NCI-H526 treated with DMSO at 0.1 percent for 48 hours (cell line): ENCODE measurements at places on chromosomes 13 and 19.
A peak's percentile ranks its signal among the peaks of the same experiment; 100 is the strongest.

GRCh38 chr13:30974350-30974749 is 41.9 kb downstream of the TEX26 start:
- no peak for DNase-seq

- DNase-seq: no peak
Observed at GRCh38 chr13:90872491-90873025, 474.9 kb upstream of the MIR17HG start.

DNA sequence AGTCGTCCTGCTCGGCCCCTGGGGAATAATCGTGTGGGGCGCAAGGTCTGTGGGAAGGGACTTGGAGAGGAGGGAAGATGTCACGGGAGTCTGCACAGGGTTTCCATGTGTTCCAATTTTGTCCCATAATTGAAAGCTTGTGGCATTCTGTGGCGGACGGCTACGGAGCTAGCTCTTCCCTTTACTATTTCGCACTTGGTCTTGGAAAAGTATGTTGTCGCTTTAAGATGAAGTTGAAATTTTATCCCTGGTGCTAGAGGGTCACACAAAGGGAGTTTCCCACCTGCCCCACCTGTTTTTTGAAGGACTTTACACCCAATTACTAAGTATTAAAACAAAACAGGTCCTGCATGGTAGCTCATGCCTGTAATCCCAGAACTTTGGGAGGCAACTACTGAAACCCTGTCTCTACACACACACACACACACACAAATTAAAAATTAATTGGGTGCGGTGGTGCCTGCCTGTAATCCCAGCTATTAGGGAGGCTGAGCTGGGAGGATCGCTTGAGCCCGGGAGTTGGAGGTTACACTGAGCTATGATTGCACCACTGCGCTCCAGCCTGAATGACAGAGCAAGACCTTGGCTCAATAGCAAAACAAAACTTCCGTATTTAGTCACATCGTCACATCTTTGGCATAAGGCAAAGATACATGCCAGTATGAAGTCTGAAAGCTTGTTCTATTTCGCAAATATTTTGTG is 967 bp upstream of the TPT1 start:
- DNase-seq: no peak

DNA sequence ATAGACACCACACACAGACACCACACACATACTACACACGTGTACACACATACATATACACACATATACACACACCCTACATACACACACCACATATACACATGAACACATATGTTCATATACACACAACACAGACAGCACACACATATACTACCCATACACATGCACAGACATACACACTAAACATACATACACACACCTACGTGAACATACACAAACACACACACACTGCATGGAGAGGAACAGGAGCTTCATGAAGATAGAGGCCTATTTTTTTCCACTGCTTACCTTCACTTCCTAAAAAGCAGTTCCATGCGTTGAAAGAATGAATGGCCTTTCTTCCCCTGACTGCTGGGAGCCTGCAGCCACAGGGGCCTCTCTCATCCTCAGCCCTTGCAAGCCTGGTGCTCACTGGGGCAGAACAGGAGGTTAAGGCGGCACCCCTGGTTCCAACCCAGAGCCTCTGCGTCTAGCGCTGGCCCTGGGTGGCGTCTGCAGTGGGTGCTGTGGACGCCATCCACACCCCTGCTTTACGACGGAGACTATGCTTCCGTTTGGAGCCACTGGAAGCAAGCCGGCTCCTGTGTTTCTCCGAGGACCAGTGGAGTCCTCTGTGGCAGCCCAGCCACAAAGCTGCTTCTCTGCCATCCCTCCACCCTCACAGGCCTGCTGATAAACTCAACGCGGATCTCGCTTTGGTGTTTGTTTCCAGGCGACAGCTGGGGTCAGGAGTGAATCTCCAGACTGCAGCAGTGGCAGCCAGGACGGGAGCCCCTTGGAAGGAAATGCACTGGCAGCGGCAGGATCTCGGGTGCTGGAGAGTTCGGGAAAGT is 1.9 kb upstream of the RASA3 start:
- DNase-seq: no peak

GRCh38 chr19:13929340-13929739 is 8.9 kb downstream of the PODNL1 start:
- DNase-seq: no peak

- DNase-seq: no peak
Observed at GRCh38 chr13:71786875-71787274, 80.1 kb downstream of the DACH1 start.

GRCh38 chr19:46963093-46963734 is 56.4 kb upstream of the NPAS1 start:
- DNase-seq: no peak

DNA sequence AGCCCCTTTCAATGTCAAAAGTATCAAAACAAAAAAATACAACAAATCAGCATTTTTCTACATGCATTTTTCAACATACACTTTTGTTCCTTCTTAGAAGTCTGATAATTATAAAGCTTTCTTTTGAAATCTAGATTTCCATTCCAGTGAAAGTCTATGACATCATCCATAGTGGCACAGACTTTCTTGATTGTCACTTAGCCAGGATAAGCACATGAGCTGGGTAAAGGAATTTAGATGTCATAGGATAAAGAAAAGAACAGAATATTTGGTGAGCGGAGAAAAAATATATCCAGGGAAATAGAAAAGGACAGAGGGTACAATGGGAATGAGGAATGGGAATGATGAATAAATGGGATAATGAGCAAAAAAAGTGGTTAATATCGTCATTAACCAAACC is 15.1 kb upstream of the TRPC4 start:
- no peak for DNase-seq

GRCh38 chr13:25501231-25501630 is 129.5 kb downstream of the ATP8A2 start:
- no peak for DNase-seq

DNA sequence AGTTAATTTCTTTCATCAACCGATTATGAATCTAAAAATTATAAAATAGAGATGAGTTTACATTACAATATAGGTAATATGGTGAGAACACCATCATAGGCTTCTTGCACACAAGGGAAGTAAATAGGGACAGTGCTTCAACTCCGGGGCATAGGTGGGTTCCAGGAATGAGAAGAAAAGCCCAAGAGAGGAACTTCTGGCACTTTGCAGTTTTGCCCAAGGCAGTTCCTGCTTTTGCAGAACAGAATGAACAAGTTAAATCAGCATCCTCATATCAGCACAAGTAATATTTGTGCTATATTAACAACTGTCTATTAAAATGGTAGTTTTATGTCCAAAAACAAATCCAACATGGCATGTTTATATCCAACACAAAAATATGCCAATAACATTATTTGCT is 60.1 kb downstream of the DACH1 start:
- no peak for DNase-seq

GRCh38 chr19:38333245-38333644 is 2.4 kb upstream of the CATSPERG start:
- DNase-seq: no peak

DNA sequence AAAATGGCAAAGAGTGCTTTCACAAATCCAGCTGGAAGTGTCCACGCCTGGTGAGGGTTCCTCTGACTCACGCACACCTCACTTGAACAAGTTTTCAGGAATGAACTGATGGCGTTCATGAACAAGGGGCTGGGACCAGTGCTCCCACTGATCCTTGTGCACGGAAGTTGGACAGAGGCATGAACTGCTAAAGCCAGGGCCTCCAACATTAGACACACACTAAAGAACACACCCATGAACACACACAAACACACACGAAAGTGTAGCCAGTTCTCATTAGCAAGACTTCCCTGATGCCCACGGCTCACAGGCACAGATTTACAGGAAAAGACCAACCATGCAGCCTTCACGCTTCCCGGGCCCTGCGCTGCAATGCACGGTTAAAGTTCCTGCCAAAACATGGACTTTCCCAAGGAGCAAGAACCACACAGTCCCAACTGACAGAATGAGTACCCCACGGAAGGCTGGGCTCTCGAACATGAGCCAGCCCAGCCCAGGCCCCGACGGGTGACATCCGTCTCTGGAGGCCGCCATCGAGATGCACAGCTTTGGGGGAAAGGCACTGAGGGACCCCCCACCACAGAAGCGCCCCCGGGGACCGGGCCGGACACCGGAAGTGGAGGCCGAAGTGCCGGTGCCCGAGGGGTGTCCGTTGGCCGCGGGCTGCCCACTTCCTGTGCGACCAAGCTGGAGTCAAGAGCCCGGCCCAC is 808 bp downstream of the DNMT1 start:
- DNase-seq: no peak

GRCh38 chr19:19594381-19594780 is 24.1 kb downstream of the PBX4 start:
- DNase-seq: no peak

- no peak for DNase-seq
Observed at GRCh38 chr13:114198556-114198955, 19.5 kb downstream of the CFAP97D2 start.

DNA sequence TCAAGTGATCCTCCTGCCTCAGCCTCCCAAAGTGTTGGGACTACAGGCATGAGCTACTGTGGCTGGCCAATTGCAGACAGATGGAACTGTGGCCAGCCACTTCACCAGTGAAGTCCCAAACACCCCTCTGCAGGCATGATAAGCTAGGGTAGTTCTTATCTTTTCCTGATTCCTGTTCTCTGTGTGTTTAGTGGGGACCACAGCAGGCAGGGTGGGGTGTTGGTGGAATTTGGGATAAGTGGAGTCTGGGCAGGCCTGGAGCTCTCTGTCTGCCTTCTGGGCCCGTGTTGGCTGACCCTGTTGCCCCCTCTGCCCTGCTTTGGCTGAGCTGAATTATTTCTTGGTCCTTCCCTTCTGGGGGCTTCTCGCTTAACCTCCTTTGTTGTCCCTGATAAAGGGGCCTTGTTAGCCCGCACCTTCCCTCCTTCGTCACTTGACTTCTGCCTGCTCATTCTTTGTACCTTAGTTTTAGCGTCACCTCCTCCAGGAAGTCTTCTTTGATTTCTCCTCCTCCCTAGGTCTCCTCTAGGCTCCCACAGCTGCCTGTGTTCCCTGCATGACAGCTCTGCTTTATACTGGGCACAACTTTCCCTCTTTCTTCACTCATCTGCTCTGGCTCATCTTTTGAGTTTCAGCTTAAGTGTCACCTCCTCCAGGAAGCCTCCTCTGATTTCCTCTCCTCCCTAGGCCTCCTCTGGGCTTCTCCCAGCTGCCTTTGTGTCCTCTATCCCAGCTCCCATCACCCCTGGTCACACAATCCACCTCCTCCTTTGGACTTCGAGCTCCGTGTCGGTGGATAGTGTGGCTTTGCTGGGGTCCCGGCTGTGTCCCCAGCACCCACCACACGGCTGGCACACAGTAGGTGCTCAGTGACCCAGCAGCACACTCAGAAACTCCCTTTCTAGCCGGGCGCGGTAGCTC is 1.7 kb upstream of the NCLN start:
- no peak for DNase-seq

GRCh38 chr19:47897861-47898260 is 11.7 kb upstream of the SULT2A1 start:
- no peak for DNase-seq

- DNase-seq: no peak
Observed at GRCh38 chr13:25752957-25753551, 298.8 kb downstream of the SHISA2 start.

DNA sequence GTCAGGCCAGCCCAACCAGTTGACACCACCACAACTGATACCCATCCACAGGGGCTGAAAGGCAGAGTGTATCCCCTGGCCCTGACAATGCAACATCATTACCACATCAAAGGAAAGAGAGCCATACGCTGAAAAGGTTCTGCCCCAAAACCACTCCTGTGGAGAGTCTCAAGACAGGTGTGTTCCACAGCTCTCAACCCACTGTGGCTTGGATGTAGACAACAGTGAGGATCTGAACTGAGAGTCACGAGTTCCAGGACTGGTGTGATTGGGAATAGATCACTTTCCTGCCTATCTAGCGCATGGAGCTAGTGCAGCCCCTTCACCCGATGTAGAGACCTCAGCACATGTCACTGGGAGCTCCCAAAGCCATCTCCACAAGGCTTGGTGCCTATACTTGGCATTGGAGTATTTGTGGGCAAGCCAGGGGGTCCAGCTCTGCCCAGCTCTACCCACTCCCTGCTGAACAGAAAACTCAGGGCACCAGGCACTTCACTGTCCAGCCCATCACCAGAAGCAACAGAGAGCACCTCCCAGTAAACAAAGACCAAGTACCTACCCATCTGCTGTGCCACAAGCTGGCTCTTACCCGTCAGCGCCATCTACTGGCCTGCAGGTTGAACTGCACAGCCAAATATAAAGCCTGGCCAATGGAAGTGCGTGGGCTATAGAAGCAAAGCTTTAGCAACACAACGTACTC is 579.5 kb downstream of the UQCRFS1 start:
- peak; percentile 35 for DNase-seq

DNA sequence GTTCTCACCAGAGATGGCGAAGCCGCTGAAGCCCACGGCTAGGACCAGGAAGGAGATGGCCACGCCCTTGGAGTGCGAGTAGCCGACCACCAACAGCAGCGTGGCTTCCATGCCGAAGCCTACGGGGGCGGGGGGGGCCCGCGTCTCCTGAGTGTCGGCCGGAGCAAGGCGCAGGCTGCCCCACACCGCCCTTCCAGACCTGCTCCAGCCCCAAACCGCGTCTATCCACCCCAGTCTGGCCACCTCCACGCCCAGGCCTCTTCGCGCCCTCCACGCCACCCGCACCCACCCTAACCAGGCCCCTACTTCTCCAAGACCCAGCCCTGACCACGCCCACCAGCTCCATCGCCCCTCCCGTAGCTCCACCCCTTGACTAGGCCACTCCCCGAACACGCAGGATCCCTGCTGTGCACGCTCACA is 6.2 kb downstream of the GFY start:
- DNase-seq: no peak

DNA sequence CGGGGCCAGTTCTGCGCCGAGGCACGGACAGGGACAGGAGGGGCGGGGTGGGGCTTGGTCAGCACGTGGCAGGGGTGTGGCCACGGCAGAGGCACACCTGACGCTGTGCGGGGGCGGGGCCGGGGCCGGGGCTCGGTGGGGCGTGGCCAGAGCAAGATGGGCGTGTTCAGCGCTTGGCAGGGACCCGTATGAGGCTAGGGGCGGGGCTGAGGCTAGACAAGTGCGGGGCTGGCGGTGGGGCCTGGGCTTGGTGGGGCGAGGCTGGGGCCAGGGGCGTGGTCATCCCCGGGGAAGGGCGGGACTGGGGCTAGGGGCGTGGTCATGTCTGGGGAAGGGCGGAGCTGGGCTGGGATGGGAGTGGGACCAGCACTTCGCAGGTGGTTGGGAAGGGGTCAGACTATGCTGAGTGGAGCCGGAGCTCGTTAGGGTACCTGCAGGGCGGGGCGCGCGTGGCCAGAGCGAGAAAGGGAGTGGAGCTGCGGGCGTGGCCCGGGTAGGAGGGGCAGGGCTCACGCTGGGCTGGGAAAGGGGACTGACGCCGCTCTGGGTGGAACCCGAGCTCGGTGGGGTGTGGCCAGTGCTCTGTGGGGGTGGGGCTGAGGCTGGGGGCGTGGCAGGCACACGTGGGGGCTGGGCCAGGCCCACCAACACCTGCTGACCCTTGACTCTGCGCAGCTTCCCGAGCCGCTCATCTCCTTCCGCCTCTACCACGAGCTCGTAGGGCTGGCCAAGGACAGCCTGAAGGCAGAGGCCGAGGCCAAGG is 12.8 kb downstream of the POLR2E start:
- DNase-seq: peak; percentile 82

DNA sequence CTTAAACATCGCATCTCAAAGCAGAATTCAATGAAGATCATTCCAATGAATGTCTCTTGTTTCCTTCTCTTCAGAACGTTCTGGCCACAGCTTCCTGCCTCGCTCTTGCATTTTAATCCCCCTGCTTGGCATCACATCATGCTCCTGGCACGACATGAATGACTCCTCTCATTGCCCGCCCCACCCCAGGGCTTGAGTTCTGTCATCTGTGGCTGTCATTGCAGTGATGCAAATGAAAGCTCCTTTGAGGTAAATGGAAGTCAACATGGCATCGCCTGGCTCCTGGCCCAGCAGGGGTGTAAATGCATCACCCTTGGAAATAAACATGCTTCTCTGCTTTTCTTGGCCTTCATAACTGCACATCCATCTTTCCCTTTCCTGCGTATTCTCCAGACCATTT is 48.6 kb downstream of the SCEL start:
- DNase-seq: no peak
